GM23248 (cell line): ENCODE measurements at places on chromosomes 11 and 22. TPM values are rescaled to one million over a fixed set of nuclear protein-coding genes. Genes with fewer than 3 reads are reported as not detected.
A peak's percentile ranks its signal among the peaks of the same experiment; 100 is the strongest.

- DNase-seq, result no peak
- no peak overlapping the region for H3K27ac ChIP-seq
- H3K27me3 ChIP-seq, result no peaks in the 10 kb centered on the region
- H3K4me1 ChIP-seq, result no peaks in the 10 kb centered on the region
- no peak overlapping the region for H3K4me3 ChIP-seq
- no peaks in the 10 kb centered on the region for H3K36me3 ChIP-seq
Observed at GRCh38 chr11:31636983-31637382, 127.4 kb downstream of the ELP4 start.

GRCh38 chr11:97772705-97773104, 1248.0 kb upstream of the CNTN5 start:
- no peaks in the 10 kb centered on the region for H3K36me3 ChIP-seq
- H3K4me1 ChIP-seq, result no peaks in the 10 kb centered on the region
- H3K27me3 ChIP-seq, result no peaks in the 10 kb centered on the region

The GGT5 gene
- total RNA-seq, result 0.38 and 1.3 TPM in 2 replicates

GRCh38 chr11:68994894-68995285, 14.1 kb upstream of the MRGPRD start:
- H3K27ac ChIP-seq, result no peak overlapping the region
- 0 out of 2 replicates have a peak, but pooled peaks cover 2% of the 10 kb centered on the region for H3K27me3 ChIP-seq
- H3K4me3 ChIP-seq, result no peak overlapping the region
- H3K4me1 ChIP-seq, result no peaks in the 10 kb centered on the region
- no peaks in the 10 kb centered on the region for H3K36me3 ChIP-seq

DNA sequence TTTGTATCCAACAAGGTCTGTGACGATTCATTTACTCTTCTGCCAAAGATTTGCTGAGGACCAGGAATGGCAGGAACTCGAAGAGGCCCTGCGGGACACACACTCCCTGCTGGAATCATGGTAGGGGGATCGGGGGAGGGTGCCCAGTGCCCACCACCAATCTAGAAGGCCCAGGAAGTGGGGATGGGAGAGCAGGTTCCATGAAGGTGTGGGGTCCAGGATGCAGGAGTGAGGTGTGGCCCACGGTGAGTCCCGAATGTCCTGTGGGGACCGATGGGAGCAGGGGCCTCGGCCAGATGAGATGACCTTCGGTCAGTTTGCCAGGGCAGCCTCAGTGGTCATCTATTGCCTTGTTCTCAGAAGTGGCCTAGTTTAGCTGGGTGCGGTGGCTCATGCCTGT, 492.7 kb downstream of the BRD1 start:
- H3K36me3 ChIP-seq, result no peaks in the 10 kb centered on the region
- no peak overlapping the region for H3K4me3 ChIP-seq
- no peak for DNase-seq

The APOBEC3B gene
- 2.3 and 4.1 TPM in 2 replicates for total RNA-seq

DNA sequence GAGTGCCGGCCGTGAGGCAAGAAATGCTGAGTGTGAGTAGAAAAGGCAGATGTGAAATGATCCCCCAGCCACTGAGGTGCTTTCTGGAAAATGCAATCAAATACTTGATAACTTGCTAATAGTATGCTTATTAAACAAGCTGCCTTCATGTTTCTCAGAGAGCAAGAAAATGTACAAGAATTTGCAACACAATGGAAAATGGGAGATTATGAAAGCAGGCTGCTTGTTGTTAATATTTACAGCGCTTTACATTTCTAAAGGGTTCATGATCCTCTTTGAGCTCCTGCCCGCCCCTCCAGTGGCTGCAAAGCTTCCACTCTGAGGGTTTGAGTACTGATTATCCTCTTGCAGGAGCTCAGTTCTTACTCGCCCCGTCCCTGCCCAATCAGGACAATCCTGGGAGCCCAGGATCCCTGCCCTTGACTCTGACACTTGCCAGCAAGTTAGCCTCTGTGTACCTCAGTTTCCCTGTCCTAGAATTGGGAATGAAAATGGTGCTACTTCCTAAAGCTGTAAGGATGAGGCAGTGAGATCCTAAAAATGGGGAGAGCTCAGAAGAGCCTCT, 645.1 kb downstream of the TBC1D22A start:
- no peaks in the 10 kb centered on the region for H3K27me3 ChIP-seq
- no peak overlapping the region for H3K4me3 ChIP-seq
- DNase-seq, result no peak
- no peak overlapping the region for H3K27ac ChIP-seq
- H3K4me1 ChIP-seq, result no peaks in the 10 kb centered on the region
- no peaks in the 10 kb centered on the region for H3K36me3 ChIP-seq

The MFRP gene
- total RNA-seq, result 0.13 TPM in 1 of 2 replicates, not detected in the other

DNA sequence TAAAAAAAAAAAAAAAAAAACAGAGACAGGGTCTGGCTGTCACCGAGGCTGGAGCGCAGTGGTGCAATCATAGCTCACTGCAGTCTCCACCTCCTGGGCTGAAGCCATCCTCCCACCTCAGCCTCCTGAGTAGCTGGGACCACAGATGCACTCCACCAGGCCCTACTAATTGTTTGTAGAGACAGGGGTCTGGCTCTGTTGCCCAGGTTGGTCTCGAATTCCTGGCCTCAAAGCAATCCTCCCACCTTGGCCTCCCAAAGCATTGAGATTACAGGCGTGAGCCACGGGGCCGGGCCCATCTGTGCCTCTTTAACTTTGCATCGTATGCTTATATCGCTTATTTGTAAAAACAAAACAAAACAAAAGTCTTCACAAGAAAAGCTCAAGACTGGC, 3.1 kb downstream of the CPT1A start:
- peak overlapping the region; percentile 76 for H3K4me3 ChIP-seq
- peak overlapping the region; percentile 91 for H3K27ac ChIP-seq
- peaks cover 24% of the 10 kb centered on the region for H3K4me1 ChIP-seq

DNA sequence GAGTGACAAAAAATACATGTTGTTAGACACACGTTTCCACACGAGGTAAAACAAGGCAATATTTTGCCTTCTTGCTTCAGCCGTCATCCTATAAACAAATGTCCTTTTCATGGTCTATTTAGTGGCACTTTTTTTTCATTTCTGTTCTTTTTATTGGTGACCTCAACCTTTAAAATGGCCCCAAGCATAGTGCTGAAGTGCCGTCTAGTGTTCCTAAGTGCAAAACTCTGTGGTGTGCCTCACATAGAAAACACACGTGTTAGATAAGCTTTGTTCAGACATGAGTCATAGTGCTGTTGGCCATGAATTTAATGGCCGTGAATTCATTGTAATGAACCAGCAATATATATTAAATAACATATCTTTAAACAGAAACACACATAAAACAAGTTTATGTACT, 15.6 kb downstream of the OVCH2 start:
- peaks cover 17% of the 10 kb centered on the region for H3K27me3 ChIP-seq
- no peak overlapping the region for H3K4me3 ChIP-seq
- no peaks in the 10 kb centered on the region for H3K4me1 ChIP-seq
- no peak overlapping the region for H3K27ac ChIP-seq
- peak; percentile 58 for DNase-seq
- H3K36me3 ChIP-seq, result no peaks in the 10 kb centered on the region

DNA sequence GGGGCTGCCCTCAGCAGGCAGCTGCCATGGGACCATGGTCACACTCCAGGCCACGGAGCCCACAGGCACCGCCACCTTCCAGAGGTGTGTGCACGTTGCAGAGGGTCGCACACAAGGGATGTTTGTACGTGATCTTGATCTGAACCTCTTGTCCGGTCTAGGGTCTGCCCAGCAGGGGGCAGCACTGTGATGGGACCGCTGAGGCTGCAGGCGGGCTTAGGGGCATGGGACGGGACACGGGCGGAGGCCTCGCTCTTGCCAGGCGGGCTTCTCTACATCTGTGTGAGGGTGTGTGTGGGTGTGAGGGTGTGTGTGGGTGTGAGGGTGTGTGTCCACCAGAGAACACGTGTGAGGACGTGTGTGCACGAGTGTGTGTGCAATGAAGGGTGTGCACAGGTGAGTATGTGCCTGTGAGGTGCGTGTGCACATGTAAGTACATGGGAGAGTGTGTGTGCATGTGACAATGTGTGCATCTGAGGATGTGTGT, 52.4 kb downstream of the CACNA1I start:
- peak; percentile 48 for DNase-seq
- no peaks in the 10 kb centered on the region for H3K36me3 ChIP-seq
- H3K27ac ChIP-seq, result no peak overlapping the region
- no peaks in the 10 kb centered on the region for H3K4me1 ChIP-seq
- peaks cover 18% of the 10 kb centered on the region for H3K27me3 ChIP-seq
- H3K4me3 ChIP-seq, result no peak overlapping the region

DNA sequence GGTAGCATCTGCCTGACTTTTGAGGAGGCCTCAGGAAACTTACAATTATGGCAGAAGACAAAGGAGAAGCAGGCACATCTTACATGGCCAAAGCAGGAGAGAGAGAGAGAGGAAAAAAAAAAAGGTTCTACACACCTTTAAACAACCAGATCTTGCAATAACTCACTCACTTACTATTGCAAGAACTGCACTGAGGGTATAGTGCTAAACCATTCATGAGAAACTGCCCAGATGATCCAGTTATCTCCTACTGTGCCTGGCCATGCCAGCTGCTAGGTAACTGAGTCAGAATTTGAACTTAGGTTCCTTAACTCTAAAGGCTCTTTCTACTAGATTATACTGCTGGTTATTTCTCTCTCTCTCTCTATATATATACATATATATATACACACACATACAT, 7.3 kb downstream of the HORMAD2 start:
- no peaks in the 10 kb centered on the region; the same call in 1 of the 2 replicates for H3K4me1 ChIP-seq
- no peak overlapping the region for H3K27ac ChIP-seq
- DNase-seq, result no peak
- H3K27me3 ChIP-seq, result no peaks in the 10 kb centered on the region
- H3K4me3 ChIP-seq, result no peak overlapping the region

GRCh38 chr11:78083021-78083420, 3.4 kb upstream of the NDUFC2 start:
- H3K27me3 ChIP-seq, result no peaks in the 10 kb centered on the region
- H3K36me3 ChIP-seq, result no peaks in the 10 kb centered on the region
- H3K4me3 ChIP-seq, result no peak overlapping the region
- H3K27ac ChIP-seq, result no peak overlapping the region

DNA sequence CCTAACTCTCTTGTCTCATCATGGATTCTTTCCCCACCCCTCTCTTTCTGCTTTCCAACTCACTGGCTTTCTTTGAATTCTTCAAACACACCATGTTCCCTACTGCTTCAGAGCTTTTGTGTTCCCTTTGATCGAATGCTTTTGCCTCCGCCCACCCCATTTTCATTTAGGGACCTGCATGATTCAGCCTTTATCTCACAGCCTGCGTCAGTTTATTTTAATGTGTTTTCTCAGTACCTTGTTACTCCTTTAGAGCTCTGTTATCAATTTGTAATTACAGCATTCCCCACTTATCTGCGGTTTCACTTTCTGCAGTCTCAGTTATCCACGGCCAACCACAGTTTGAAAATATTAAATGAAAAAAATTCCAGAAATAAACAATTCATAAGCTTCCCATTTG, 451.3 kb downstream of the METTL15 start:
- no peaks in the 10 kb centered on the region for H3K4me1 ChIP-seq
- H3K4me3 ChIP-seq, result no peak overlapping the region
- no peak overlapping the region for H3K27ac ChIP-seq
- H3K36me3 ChIP-seq, result no peaks in the 10 kb centered on the region

DNA sequence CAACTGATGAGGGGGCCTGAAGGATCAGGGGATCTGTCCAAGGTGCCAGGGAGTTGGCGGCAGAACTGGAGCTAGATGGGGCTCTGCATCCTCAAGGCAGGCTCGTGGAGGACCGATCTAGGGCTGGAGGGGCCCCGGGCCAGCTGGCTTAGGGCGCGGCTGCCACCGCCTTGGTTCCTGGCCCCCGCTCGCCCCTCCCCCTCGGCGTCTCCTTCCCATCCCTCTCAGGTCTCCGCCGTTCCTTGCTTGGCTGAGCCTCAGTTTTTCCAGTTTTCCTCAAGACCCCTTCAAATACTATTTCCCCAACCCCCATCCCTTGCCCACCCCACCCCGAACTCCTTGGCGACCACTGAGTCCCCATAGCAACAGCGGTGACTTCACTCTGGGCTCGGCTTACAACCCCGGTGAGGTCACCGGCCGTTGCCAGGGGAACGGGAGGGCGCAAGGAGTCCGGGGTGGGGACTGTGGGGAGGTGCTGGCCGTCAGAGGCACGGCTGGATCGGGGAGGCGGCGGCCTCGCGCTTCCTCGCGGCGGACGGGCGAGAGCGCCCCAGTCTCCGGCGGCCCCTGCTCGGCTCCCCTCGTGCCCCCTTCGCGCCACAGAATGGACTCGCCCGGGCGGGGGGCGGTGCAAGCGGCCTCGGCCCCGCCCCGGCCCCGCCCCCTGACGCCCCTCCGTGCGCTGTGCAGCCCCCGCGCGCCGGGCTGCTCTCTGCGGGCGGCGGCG, 7.5 kb downstream of the FREY1 start:
- H3K36me3 ChIP-seq, result no peaks in the 10 kb centered on the region
- DNase-seq, result peak; percentile 95
- no peaks in the 10 kb centered on the region for H3K27me3 ChIP-seq

- H3K36me3 ChIP-seq, result no peaks in the 10 kb centered on the region
- no peak overlapping the region for H3K27ac ChIP-seq
- H3K4me3 ChIP-seq, result no peak overlapping the region
- peaks cover 30% of the 10 kb centered on the region for H3K4me1 ChIP-seq
Observed at GRCh38 chr11:113376156-113376555, 11.4 kb upstream of the ANKK1 start.

- no peak overlapping the region for H3K4me3 ChIP-seq
- no peaks in the 10 kb centered on the region for H3K36me3 ChIP-seq
- no peaks in the 10 kb centered on the region for H3K27me3 ChIP-seq
- H3K27ac ChIP-seq, result peak overlapping the region; percentile 46; the same call in 1 of the 2 replicates
Observed at GRCh38 chr11:86370922-86371594, 3.6 kb upstream of the CCDC81 start.

The ART5 gene
- total RNA-seq, result not detected in 2 replicates

DNA sequence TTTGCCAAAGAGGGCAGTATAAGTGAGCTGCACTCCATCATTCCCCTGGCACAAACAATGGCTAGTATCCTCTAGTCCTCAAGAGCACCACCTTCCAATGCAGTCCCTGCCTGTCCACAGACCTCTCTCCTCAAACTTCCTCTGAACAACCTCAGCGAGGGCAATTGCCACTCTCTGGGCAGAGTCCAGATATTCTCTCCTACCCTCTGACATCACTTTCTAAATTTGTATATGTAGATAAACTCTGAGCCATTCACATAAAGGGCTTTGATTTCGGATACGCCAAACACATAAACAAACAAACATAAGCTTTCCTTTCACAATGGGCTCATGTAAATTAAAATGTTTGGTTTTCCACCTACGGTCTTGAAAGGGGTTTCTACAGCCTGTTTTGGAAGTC, 3.0 kb upstream of the SLC43A3 start:
- no peak for DNase-seq
- H3K27ac ChIP-seq, result no peak overlapping the region
- no peak overlapping the region for H3K4me3 ChIP-seq
- peaks cover 62% of the 10 kb centered on the region for H3K4me1 ChIP-seq
- no peaks in the 10 kb centered on the region for H3K36me3 ChIP-seq
- no peaks in the 10 kb centered on the region for H3K27me3 ChIP-seq

- H3K36me3 ChIP-seq, result no peaks in the 10 kb centered on the region; the same call in 1 of the 2 replicates
- H3K4me1 ChIP-seq, result peaks cover 49% of the 10 kb centered on the region
- DNase-seq, result peak; percentile 78
- no peak overlapping the region for H3K4me3 ChIP-seq
- no peaks in the 10 kb centered on the region for H3K27me3 ChIP-seq
Observed at GRCh38 chr11:33674035-33674814, 26.4 kb downstream of the C11orf91 start.

GRCh38 chr22:41302021-41302767, 869 bp downstream of the ZC3H7B start:
- peaks cover 25% of the 10 kb centered on the region for H3K4me1 ChIP-seq
- peak overlapping the region; percentile 79 for H3K4me3 ChIP-seq
- peak; percentile 41 for DNase-seq
- no peaks in the 10 kb centered on the region for H3K36me3 ChIP-seq
- H3K27ac ChIP-seq, result peak overlapping the region; percentile 57
- no peaks in the 10 kb centered on the region for H3K27me3 ChIP-seq

- H3K4me3 ChIP-seq, result no peak overlapping the region
- H3K4me1 ChIP-seq, result no peaks in the 10 kb centered on the region
- no peak overlapping the region for H3K27ac ChIP-seq
- peaks cover 14% of the 10 kb centered on the region for H3K27me3 ChIP-seq
- H3K36me3 ChIP-seq, result no peaks in the 10 kb centered on the region
Observed at GRCh38 chr22:44183287-44183588, 2.5 kb downstream of the PARVG start.
